ENCODE measurements at places on chromosomes 11 and 22. TPM values are rescaled to one million over a fixed set of nuclear protein-coding genes. Genes with fewer than 3 reads are reported as not detected.

Gene HEPN1
- polyA plus RNA-seq: not detected

Gene CHRM4
- polyA plus RNA-seq: 0.14 TPM

Gene NCR3LG1
- 0.88 TPM for polyA plus RNA-seq

Gene NTM
- 30.8 TPM for polyA plus RNA-seq

Gene DNAL4
- polyA plus RNA-seq: 34.7 TPM

Gene PGAP2
- 54.5 TPM for polyA plus RNA-seq

Gene SCGB1C1
- polyA plus RNA-seq: not detected

Gene PYGM
- 2.2 TPM for polyA plus RNA-seq

DNA sequence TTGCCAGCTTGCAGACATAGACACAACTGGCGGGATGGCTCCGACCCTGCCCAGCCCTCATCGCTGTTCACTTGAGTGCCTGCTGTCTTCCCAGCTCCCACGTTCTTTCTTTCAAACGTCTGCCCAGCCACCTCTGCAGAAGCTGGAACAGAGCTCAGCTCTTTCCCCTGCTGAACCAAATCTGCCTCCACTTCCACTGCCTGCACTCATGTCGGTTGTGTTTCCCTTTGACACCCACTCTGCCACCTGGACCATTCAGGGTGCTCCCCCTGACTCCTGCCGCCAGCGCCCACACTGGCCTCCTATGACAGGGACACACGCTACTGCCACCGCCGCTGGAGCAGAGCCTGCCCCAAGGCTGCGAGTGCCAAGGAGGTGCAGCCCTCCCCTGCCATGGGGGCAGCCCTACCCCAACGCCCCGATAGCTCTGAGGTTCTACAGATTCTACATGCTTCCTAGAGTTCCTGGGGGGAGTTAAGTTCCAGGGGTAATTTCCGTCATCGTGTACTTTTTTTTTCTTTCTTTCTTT is 37.9 kb downstream of the TST start:
- DNase-seq: no peak

GRCh38 chr11:727859-728748 is 19.2 kb upstream of the TALDO1 start:
- peak; percentile 84 for DNase-seq

DNA sequence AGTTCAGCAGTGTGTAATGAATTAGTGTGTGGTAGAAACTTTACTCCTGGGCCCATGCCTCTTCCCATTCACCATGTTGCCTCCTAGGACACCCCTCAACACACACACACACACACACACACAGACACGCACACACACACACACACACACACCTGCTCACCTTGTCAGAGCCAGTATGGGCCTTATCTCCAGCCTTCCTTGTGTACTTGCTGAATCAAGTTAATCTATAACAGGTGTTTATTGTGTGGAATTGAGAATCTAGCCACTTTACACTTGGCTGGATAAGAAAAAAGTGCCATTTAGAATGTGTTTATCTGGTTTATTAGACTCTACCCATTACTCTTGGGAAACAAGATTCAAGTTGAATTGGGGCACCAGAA is 14.5 kb upstream of the ZDHHC13 start:
- no peak for DNase-seq

GRCh38 chr11:131246663-131247062 is 123.8 kb upstream of the NTM start:
- no peak for DNase-seq

DNA sequence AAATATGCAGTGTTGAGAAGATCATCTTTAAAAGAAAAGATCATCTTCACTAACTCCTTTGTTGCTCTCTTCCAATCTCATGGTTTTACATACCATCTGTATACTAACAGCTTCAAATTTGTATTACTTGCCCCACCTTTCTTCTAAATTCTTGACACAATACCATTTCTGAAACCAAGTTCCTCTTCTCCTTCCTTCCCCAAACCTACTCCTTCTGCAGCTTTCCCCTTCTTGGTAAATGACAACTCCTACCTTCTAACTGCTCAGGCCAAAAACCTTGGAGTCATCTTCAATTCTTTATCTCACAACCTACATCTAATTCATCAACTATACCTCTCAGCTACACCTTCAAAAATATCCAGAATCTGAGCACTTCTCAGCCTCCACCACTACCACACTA is 9.3 kb downstream of the PRCP start:
- DNase-seq: no peak

DNA sequence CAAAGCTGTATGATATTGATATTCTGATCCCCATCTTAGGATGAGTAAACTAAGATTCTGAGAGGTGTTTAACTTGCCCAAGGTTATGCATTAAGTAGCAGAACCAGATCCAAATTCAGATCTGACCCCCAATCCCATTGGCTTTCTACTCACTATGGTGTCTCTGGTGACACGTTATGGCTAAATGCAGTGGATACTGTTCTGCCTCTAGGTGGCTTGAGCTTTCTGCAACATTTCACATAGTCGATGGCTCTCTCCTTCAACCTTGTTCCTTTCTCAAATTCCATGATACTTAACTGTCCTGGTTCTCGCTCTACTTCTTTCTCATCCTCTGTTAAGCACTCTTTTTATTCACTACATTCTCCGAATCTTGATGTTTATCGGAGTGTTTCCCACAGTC is 9.4 kb downstream of the C11orf97 start:
- DNase-seq: no peak

GRCh38 chr11:102267609-102268008 is 49.7 kb upstream of the BIRC3 start:
- no peak for DNase-seq

GRCh38 chr22:19285831-19286230 is 5.7 kb downstream of the CLTCL1 start:
- DNase-seq: no peak

DNA sequence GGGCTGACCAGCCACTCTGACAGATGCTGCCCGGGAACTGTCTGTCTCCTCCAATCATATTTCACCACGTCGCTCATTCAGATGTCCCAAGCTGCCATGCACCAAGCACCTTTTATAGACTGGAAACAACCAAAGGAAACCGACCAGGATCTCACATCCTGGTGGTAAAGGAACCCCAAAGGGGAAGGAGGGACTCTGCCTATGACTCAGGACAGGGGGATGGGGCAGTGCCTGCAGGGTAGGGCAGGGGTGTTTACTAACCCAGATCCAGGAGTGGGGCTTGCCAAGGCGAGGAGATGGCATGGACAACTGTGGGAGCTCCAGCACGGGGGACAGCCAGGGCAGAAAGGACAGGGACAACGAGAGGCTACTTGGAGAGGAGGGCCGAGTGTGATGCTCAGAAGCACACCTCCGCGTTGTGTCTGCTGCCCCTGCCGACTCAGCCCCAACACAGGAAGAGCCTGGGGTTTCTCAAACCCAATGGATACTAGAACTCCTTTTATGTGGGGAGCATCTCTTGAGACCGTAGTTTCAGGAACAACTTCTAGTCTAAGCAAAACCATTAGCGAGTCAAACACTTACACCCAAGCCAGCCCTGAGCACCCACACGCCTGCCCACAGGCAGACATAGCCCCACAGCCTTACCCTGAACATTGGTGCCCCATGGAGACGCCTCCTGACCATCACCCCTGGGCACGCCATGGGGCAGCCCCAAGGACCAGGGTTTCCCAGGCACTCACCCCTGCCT is 4.0 kb downstream of the PRODH start:
- no peak for DNase-seq

GRCh38 chr11:96842731-96843130 is 452.9 kb downstream of the JRKL start:
- no peak for DNase-seq

DNA sequence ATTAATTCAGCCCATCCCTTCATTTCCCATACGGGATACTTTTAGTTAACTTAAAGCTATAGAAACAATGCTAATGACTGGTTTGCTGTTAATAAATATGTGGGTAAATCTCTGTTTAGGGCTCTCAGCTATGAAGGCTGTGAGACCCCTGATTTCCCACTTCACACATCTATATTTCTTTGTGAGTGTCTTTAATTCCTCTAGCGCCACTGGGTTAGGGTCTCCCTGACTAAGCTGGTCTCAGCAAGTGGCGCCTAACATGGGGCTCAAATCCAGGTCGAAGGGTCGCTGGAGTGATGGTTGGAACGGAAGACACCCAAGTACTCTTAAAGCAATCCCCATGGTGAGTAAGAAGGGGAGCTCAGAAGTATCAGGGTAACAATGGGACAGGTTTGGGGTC is 14.4 kb upstream of the OOSP1 start:
- no peak for DNase-seq

- DNase-seq: no peak
Observed at GRCh38 chr11:119752345-119752871, 23.4 kb upstream of the NECTIN1 start.
